Stimulated activated CD8-positive, alpha-beta memory T cell treated with anti-CD3 and anti-CD28 coated beads, Interleukin-7, amount 100 ng/mL, for 1 hour (primary cell): ENCODE measurements at places on chromosomes 6 and 20.

DNA sequence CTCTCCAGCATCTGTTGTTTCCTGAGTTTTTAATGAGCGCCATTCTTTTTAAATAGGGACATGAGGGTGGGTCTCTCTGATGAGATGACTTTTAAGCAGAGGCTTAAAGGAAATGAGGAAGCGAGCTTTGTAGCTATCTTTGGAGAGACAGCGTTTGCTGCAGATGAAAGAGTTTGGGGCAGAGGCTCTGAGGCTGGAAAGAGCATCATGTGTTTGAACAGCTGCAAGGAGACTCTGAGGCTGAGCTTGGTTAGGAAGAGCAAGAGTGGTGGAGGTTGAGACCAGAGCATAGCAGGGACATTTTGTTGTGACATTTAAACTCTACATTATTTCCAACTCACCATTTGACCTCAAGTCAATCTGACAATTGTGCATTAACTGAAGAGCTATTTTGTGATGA lies 38.3 kb upstream of the TMX4 start:
- DNase-seq: no peak

- no peak for DNase-seq
Measured at GRCh38 chr6:130765181-130765727, 62.0 kb upstream of the SMLR1 start.

GRCh38 chr20:53202777-53203176 lies 230.6 kb downstream of the TSHZ2 start:
- DNase-seq: no peak

- DNase-seq: no peak
Measured at GRCh38 chr6:164756723-164757122, 552.7 kb downstream of the C6orf118 start.

GRCh38 chr6:138593124-138593877 lies 94.0 kb upstream of the NHSL1 start:
- no peak for DNase-seq

DNA sequence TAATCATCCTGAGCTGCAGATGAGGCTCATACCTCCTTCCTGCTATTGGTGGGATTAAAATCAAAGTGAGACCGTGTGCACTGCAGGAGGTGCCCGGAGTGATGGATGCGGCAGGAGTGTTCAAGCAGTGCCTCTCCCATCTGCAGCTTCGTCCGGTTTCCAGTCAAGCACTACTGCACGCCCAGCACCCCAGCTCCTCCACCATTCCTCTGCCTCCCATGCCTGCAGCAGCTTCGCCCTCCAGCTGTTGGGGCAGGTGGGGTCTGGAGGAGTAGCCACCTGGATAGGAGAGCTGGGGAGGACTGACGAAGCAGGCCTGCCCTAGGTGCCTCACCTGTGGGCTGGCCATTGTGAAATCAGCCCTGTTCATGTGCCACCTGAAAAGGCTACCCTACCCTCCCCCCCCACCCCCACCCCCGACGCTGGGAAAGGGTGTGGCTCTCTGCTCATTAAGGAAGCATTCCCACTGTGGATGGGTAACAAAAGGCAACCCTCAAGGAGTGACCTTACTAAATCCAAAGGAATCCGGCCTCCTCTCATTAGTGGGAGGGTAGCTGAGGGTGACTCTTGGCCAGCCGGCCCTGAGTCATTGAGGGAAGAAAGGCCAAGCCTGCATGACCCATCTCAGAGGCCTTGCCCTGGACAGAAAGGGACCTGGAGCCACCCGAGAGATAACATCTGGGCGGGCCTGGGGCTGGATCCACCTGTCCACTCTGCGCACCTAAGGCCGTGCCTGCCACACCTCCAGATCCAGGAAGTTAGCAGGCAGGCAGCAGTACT lies 115.9 kb upstream of the ARMC2 start:
- DNase-seq: no peak

DNA sequence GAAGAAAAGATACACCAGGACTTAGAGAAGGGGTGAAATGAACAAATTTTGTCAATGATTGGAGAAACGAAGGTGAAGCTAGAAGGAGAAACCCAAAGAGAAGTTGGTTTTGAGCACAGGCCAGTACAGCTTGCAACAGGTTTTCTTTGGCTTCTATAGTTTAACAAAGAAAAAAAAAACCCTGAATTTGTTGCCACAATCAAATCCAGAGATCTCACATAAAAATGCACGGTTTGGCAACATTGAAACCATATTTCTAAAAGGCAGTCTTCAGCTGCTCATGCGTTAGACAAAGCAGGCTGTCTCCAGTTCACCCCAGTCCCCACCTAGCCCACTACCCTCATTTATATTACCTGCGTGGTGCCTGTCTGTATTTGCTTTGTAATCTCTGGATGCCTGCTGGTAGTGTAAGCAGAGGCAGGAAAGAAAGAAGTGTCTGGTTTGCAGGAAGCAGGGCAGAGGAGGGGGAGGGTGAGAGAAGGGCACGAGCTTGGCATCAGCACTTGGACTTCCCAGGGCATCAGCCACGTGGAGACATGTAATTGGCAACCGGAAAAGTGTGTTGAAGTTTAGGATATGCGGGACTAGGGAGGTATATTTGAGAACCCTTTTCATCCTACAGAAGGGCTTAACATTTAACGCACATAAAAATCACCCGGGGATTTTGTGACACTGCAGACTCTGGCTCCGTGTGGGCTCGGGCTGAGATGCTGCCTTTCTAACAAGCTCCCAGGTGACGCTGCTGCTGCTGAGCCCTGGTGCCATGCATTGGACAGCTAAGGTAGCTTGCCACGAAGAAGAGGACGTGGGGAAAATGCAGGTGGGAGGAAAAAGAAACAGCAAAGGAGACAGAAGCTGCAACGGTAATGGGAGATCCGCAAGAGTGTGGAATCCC lies 14.4 kb downstream of the PFDN4 start:
- DNase-seq: no peak

GRCh38 chr6:33995309-33996119 lies 150.4 kb downstream of the GRM4 start:
- no peak for DNase-seq

DNA sequence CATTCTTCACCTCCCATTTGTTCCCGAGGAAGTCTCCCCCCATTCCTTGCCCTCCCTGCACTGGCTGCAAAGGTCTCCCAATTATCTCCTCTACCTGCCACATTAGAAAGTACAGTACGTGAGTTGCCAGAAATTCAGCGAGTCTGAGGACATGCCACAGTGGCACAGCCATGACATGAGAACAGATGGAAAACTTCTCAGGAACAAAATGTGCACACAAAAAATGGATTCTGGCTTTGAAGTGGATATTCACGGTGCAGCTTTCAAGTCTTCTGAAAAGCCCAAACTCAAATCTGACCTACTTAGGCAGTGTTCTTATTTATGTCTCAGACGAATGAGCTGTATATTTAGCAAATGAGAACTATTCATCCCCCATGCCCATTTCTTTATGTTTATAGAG lies 269.1 kb upstream of the ARID1B start:
- DNase-seq: no peak

DNA sequence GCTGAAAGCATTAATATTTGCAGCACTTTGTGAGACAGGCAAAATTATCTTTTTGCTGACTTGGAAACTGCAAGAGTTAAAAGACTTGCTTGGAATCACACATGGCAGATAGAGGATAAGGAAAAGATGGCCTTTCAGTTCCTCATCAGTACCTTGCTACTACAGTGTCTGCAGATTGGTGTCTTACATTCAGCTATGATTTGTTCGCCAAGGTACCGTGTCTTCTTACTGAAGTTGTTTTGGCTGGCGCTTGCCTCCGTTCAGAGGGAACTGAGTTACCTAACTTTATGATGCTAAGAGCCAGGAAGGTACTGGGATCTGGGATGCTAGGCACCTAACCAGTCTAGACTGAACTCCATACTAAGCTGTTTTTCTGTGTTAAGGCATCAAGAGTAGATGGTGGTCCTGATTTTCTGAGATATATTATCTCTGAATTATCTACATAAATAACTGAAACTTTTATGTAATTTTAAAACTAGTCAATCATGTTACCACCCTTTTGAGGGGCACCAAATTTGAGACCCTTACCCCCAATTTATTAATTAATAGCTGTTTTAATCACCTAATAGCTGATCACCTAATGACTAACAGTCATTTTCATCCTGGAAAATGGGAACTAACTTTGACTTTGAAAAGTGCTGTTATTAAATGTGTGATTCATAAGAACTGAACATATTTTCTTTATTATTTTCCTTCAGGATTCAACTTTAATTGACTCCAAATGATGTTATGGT lies 2.5 kb downstream of the WTAP start:
- no peak for DNase-seq

- no peak for DNase-seq
Measured at GRCh38 chr6:127518710-127519468, at the start of gene MTCL3. TSS of gene MTCL3 (minus strand) at chr6:127519335.

DNA sequence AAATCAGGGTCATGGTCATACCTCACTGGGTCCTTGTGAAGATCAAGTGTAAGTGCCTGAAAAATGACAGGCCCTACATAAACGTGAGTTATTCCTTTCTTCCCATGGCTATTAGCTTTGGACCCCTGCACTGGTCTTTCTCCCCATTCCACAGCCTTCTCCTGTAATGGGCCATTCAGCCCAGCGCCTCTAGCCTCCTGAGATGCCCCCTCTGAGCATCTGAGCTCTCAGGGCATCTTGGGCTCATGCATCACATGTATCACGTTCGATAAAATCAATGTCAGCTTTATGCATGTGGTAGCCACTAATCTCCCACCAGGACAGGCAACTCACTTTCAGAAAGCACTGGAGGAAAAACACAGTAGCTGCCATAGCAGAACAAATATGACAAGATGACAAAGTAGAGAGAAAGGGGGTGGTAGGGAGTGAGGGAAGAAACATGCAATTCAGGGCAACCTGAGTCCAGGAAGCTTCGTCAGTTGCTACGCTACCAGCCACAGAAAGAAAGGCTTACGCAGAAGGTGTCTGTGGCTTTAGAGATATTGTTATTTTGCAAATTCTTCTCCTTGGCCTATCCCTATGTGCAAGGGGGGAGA lies 498.8 kb downstream of the PTPRT start:
- DNase-seq: no peak

DNA sequence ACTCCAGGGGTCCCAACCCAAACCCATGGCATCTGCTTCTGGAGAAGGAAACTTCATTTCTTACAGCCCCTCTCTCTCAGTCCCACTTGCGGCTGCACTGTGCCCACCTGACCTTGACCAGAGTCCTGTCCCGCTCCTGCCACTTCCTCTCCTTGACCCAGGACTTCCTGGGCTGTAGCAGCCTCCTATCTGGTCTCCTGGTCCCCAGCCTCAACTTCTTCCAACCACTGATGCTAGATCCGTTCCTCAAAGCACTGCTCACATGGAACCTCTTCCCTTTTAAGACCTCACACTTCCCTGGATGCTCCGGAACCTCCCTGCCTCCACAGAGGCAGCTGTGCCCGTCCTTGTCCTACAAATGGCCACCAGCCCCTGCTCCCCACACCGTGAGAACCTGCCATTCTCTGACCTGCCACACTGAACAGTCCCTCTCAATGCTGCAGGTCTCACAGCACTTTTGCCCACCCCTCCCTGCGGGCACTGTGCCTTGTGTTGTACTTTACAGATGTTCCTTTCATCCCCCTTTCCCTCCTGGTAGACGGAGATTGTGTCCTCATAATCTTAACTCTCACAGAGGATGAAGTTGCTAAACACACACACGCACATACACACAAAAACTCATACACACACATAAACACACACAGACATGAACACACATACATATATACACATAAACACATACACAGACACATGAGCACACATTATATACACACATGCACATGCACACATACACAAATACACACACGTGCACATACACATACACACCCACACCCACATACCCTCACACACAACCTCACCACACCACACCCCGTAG lies 59.6 kb upstream of the NXT1 start:
- DNase-seq: no peak

DNA sequence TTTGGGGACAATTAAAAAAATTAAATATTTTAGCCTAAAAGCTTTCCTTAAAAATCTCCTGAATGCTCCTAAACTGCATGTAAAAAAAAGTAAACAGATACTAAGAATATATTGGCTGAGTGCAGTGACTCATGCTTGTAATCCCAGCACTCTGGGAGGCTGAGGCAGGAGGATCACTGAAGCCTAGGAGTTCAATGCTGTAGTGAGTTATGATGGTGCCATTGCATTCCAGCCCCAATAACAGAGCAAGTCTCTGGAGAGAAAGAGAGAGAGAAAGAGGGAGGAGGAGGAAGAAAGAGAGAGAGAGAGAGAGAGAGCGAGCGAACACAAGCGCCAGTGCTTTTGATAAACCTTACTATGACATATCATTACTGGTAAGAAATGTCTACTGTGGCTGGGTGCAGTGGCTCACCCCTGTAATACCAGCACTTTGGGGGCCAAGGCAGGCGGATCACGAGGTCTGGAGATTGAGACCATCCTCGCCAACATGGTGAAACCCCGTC lies 58.8 kb downstream of the FKBP5 start:
- DNase-seq: no peak

GRCh38 chr20:48293671-48294070 lies 508.4 kb upstream of the SULF2 start:
- no peak for DNase-seq

DNA sequence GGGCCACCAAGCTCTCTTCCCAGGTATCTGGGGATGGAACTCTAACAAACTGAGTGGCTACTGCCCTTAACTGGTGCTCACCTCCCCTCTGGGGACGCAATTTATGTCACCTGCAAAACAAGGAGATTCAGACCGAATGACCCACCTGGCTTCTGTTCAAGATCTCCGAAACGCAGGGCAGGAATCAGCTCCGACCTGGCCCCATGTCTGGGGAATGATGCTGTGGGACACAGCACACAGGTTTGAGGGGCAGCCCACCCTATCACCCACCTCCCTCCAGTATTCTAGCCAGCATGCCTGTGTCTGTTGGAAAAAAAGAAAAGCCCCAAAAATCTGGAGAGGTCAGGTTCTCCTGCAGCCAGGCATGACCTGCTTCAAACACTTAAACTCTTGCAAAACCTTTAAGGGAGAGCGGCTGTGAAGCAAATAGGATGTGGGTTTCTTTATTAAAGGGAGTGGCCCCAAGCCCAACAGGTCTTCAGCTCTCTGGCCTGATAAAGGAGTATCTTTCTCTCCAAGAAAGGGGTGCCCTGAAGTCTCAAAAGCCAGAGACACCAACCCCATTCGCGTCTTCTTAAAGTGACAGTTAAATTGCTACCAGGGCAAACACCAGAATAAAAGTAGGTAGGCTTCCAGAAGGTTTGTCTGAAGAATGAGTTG lies 6.4 kb downstream of the PREX1 start:
- DNase-seq: no peak

- DNase-seq: no peak
Measured at GRCh38 chr6:44531442-44532015, 144.0 kb downstream of the CDC5L start.
